Omental fat pad (tissue), 4 donors: ENCODE measurements at places on chromosomes 3 and 15.

- no peak for DNase-seq
These were observed 8.6 kb upstream of the SEC13 start for GRCh38 chr3:10329495-10330015.

- no peak for DNase-seq
These were observed 78.8 kb downstream of the CMSS1 start for GRCh38 chr3:99896482-99896881.

DNA sequence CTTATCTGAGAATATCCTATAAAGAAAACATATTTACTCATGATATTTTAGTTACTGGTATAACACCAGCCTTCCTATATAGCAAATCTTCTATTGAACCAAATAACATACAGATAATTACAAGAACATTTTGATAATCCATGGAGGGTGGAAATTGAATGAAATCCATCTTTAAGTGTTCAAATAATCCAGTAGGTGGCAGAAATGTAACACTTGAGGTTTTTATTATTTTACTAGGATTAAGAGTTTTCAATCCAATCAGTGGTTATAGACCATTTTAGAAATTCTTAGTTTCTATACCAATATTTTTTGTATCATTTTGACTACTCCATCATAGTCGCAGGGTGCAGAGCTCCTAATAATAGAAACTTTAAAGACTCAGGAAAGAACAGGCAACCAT is 101.9 kb upstream of the KCNH8 start:
- no peak for DNase-seq

GRCh38 chr3:37813403-37813802 is 48.3 kb upstream of the CTDSPL start:
- DNase-seq = no peak

- no peak for DNase-seq
These were observed 19.6 kb downstream of the EIF2AK4 start for GRCh38 chr15:39953521-39953920.

DNA sequence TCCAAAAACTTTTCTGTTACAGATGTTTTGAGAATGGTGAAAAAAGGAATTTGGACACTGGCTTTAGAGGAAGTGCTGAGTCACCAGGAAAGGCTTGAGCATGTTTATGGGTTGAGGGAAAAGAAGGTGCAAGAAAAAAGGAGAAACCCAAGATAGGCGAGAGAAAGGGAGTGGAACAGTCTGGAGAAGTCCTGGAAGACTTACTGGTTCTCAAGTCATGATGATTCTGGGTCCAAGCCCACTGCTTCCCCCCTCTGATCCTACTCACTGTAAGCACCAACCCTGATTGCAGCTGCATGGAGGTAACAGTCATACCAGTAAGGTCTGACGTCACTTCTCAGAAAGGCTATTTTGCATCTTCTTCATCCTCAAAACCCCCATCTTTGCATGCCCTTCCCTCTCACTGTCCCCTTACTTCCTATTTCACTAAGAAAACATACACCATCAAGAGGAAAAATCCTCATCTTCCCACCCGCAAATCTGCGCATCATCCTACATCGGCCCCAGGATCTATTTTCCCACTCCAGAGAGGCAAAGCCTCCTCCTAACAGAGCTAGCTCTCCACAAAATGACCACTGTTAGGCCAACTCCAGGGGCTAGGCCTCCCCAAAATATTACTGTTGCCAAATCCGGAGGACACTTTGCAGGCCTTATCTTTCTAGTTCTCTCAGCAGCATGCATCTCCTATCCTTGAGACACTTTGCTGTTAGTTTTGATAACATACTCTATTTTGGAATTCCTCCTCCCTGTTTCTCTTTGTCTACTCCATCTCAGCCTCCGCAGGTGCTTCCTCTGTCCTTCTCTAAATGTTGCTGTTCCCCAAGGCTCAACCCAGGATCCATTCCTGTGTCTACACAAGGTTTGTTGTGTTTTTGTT is 3.2 kb upstream of the ATP13A3 start:
- no peak for DNase-seq

DNA sequence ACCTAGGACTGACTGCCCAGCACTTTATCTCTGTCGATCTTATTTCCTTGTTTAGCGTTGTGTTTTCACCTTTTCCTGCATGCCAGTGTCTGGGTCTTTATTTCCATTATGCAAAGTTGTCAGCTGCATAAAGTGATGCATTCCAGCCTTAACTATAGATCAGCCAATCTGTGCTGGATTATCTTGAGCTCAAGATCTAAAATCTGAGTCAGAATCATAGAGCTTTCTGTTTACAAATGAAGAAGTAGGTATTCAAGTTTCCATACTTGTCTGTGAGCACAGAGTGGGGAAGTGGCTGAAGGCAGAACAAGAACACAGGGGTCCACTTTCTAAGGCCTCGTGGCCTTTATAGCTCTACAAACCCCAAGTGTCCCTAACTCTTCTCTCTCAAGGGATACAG is 82.4 kb upstream of the PLCL2 start:
- no peak for DNase-seq

DNA sequence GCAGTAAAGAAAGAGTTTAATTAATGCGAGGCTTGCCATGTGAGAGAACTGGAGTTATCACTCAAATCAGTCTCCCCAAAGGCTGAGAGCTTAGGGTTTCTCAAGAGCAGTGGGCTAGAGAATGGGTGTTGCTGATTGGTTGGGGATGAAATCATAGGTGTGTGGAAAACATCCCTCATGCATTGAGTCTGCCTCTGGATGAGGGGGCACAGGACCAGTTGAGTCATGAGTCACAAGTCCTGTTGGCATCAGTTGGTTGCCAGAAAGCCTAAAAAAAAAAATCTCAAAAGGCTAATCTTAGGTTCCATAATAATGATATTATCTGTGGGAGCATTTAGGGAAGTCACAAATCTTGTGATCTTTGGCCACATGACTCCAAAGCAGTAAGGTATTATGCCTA is 800.3 kb downstream of the TUSC7 start:
- no peak for DNase-seq
